ENCODE measurements at places on chromosomes 2 and 18. TPM values are rescaled to one million over a fixed set of nuclear protein-coding genes. Genes with fewer than 3 reads are reported as not detected.
A peak's percentile ranks its signal among the peaks of the same experiment; 100 is the strongest.

AUP1 gene
- 155 TPM for total RNA-seq

DNA sequence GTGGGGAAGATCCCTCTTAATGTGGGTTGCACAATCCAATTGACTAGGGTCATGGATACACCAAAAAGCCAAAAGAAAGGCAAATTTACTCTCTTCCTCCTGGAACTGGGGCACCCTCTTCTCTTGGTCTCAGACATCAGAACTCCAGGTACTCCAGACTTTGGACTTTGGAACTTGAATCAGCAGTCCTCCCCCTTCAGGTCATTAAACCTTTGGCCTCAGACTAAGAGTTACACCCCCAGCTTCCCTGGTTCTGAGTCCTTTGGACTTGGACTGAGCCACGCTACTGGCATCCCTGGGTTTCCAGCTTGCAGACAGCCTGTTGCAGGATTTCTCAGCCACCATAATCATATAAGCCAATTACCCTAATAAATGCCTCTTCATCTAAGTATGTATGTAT lies 50.8 kb upstream of the KIF5C start:
- DNase-seq: no peak

GRCh38 chr18:26487437-26487836 lies 60.9 kb downstream of the KCTD1 start:
- DNase-seq: no peak

DNA sequence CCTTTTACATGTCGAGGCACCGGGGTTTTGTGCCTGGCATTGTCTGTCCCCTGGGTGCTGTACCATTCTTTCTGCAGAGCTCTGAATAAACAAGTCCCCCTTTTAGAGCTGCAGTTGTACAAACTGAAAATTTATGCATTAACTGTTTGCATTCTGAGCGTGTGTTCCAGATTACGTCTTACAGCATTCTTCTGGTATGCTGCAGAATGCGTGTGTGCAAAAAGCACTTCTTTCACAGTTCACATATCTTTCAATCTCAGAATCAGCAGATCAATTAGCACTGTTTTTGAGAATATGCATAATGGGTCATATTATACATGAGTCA lies 27.5 kb downstream of the MEIS1 start:
- DNase-seq: no peak

DNA sequence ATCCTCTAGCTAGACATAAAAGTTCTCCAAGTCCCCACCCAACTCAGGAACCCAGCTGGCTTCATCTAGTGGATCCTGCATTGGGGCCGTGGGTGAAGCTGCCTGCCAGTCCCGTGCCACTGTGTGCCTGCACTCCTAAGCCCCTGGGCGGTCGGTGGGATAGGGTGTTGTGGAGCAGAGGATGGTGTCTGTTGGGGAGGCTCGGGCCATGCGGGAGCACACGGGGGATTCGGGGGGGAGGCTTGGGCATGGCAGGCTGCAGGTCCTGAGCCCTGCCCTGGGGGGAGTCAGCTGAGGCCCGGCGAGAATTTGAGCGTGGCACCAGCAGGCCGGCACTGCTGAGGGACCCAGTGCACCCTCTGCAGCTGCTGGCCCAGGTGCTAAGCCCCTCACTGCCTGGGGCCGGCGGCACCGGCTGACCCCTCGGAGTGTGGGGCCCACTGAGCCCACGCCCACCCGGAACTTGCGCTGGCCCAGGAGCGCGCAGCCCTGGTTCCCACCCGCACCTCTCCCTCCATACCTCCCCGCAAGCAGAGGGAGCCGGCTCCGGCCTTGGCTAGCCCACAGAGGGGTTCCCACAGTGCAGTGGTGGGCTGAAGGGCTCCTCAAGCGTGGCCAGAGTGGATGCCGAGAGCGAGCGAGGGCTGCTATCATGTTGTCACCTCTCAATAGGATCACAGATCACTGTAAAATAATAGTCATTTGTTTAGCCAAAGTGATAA lies 86.4 kb downstream of the ARL6IP6 start:
- DNase-seq: no peak

SNORC gene
- 1.9 TPM for total RNA-seq

DNA sequence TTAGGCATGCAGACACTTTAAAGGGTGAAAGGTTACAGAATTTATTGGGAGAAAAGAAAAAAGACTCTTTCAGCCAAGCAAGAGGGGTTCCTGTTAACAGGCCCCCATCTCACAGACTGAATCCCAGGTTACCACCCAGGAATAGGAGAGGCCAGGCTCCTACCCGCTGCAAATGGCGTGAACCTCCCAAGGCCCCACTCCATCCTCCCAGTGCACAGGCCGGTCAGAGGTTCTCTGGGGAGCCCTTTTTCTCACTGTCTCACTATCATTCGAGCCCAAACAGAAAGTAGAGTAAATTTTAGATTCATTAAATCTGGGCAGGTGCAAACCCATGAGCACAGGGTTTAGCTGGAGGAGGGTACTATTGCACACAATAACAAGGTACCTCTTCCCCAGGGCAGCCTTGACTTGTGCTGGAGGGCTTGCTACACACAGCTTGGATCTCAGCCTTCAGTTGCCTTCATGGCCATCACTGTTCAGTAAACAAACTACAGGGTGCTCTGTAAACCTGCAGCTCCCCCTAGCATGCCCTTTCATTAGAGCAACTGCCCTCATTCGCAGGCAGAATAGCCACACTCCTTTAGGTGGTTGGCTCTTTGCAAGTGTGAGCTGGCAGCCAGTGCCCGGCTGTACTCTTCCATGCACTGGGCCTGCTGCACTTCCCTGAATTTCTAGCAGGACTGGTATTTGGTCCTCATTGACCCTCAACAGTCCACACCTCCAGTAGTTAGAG lies 7.3 kb upstream of the PLEK start:
- no peak for DNase-seq

DNA sequence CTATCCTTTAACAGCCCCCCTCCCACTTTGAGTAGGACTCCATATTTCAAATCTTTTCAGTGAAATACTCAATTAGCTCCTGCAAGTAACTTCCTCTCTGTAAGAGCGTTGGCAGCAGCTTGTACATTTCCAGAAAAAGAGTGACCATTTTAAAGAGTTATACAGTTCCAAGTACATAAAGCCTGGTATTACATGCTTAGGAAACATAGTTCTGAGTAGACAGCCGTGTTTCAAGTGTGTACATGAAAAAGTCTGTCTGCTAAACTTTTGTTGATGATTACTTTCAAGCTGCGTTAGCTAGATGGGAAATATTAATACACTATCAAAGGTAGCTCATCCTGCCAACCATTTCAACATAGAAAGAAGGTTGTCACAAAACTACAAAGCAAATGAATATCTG lies 112.8 kb downstream of the ZNF521 start:
- no peak for DNase-seq

DNA sequence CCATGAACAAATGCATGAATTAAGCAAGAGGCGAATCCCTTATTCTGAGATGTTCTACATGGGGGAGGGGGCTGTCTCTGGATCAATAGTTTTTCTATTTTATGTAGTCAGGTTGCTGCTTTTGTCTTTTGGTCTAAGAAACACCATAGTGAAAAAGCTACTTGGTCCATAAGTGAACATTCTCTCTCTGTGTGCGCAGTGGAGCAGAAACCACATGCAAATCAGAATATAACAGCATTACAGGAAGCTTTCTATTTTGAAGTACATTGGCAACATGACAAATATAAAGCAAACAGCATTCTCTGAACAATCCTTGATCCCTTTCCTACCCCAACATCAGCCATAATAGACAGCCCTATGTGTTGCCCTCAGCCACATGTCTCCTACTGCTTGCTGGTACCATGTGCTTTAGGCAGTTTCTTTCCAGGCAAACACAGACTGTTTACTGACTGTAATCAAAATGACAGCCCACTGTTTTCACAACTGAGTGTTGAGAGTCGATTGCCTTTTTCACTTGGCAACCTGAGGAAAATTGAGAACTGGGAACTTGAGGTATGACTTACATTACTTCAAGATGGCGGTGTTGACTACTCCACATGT lies 10.6 kb downstream of the SCN3A start:
- no peak for DNase-seq

CCDC178 gene
- total RNA-seq: not detected

CLEC4F gene
- total RNA-seq: not detected

- no peak for DNase-seq
Measured at GRCh38 chr2:216713691-216714336, 18.5 kb upstream of the IGFBP5 start.

DNA sequence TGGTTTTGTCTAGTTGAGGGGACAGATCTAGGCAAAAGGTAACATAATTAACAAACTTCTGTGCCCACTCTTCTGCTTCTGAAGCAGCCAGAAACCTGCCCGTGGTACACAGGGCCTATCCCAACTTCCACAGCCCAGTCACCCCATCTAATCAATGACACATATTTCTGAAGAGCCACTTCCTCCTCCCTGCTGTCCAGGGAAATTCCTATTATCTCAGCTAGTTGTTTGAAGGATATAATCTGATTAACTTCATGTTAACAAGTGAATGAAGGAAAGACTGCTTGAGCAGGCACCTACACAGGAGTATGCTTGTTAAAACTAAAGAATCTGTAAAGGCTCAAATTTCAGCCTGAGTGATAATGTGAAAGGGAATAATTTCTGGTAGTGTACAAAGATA lies 61.4 kb downstream of the CCDC148 start:
- no peak for DNase-seq

DNA sequence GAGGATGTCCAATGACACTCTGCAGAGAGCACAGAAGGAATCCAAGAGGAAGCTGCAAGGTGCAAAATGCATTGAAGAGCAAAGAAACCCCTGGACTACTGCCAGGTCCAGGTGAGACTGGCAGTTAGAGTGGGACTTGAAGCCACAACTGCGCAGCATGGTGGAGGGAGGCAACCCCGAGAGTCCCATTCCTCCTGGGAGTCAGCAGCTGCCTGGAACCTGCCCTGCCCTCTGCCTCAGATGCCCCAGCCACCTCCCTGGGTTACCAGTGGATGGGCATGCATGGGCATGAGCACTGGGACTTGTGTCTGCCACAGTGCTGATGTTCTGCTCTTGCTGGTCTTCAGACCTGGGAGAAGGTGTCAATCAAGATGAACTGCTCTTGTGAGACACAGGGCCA lies 43.2 kb downstream of the ANKMY1 start:
- no peak for DNase-seq

DNA sequence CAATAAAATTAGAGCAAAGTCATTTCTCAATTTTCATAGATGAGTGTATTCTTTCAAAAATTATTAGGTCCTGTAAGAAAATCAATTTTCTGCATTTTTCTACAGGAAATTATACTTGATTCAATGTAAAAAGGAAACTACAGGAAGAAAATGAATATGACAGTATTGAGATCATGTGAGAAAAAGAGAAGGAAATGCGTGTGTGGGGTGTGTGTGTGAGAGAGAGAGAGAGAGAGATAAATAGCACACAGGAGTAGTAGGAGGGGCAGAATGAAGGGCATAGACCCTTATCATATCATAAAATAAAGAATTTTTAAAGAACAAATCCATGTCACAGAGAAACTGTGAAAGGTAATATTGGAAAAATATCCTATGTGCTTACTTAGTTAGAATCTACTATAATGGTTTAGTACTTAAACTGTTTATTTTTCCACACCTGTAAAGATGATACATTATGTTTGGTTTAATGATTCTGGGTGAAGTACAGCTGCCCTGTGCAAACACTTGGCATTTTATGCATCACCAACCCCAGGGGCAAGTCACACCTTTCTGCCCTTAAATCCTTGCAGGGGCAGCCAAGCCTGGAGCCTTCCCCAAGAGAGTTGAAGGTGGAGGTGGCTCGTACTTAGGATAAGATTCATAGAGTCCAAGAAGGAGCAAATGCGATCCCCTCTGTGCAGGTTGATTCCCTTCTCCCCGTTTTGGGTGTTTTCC lies 276.4 kb downstream of the TGIF1 start:
- no peak for DNase-seq

DNA sequence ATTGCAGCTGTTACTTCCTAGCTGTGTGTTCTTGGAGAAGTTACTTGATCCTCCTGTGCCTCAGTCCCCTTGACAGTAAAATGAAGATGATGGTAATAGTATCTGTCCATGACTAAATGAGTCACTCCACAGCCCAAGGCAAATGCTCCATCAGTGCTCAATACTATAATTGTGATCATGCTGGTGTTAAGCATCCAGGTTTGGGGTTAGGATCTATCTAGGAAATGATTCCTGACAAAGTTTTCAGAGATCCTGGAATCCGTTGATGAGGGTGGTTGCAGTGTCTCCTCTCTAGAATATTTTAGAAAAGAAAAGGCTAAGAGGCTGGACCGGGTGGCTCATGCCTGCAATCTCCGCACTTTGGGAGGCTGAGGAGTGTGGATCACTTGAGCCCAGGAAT lies 2.7 kb upstream of the PRELID3A start:
- DNase-seq: no peak

GRCh38 chr2:99259465-99259864 lies 4.0 kb upstream of the LYG2 start:
- DNase-seq: no peak

DNA sequence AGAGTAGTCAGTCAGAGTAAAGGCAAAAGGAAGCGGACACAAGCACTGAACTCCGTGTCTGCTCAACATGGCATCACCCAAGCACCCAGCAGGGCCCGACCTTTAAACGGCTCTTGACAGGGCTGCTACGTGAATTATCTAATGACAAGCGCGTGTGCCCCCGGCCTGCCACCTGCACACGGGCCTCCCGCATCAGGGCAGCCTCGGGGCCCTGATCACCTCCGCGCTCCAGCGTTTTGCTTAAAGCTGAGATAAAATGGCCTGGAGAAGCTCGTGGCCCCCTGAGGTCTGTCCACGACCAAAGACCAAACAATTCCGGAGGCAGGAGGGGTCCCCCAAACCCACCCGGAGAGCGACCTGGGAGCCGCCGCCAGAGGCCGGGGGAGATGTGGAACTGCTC lies 376 bp downstream of the NDUFA10 start:
- peak; percentile 17 for DNase-seq

GPR39 gene
- not detected for total RNA-seq

SCN9A gene
- total RNA-seq: not detected

DNA sequence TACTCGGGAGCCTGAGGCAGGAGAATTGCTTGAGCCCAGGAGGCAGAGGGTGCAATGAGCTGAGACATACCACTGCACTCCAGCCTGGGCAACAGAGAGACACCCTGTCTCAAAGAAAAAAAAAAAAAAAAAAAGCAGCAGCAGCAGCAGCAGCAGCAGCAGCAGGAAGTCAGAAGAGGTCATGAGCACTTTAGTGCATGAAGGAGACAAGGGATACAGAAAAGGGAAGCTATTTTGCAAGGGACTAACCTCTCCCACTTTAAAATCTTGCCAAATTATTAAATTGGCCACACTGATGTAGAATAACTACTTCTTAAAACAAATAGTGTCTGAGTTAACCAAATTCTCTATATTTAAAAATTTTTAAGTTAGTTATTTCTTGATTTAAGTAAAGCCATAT lies 113.4 kb upstream of the PDE1A start:
- no peak for DNase-seq

GRCh38 chr2:30491225-30491624 lies 44.2 kb downstream of the LCLAT1 start:
- DNase-seq: no peak

GRCh38 chr18:47628240-47628781 lies 302.1 kb downstream of the SMAD2 start:
- no peak for DNase-seq

GRCh38 chr18:58135183-58135641 lies 91.2 kb downstream of the NEDD4L start:
- DNase-seq: no peak

GRCh38 chr18:59145055-59145454 lies 5.4 kb downstream of the SEC11C start:
- DNase-seq: no peak

Measured in activated T-helper 2 cell treated with anti-CD3 and anti-CD28 coated beads, Interferon-gamma antibody, Interleukin-2, Interleukin-4, amounts not matched to agents 10 μg/mL and 5 μg/mL and 100 μg/mL, durations not matched to agents 14 hours and 24 hours and 36 hours (primary cell).